ENCODE measurements at places on chromosomes 12 and 14.

- peak; percentile 13 for DNase-seq
Observed at GRCh38 chr12:77064896-77065360, 441 bp downstream of the E2F7 start.

DNA sequence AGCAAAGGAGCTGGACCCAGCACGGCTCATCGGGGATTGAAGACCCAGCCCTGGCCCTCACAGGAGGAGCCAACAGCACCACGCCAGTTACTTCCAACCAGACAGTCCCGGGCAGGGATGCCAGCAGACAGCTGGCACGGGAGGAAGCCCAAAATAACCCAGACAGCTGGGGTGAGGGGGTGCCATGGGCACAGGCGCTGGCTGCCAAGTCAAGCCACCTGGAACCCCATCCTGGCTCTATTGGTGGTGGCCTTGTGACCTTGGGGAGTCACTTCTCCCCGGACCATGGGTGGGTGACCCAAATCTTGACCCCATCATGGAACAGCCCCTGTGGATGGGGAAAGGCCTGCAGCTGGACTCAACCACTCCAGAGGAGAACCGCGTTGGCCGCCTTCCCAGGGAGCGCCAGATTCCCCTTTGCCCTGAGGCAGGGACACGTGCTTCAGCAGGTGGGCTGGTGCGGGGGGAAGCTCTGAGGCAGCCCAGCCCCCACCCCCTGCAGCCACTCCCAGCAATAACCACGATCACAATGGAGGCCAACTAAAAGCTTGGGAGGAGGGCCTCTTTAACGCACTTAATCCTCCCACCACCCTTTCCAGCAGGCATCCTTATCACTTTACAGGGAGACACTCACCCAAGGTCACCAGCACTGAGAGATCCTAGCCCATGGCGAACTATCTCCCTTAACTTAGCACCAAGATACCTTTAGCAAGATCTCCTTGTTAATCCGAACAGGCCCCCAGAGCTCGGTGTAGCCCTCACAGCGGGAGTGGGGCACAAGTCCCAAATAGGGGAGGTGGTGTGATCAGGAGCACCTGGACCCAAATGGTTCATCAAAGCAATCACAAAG lies 4.7 kb upstream of the RHOF start:
- no peak for DNase-seq

- no peak for DNase-seq
Observed at GRCh38 chr12:100460702-100461101, 13.0 kb upstream of the NR1H4 start.

GRCh38 chr12:29644536-29645162 lies 139.1 kb downstream of the TMTC1 start:
- no peak for DNase-seq

DNA sequence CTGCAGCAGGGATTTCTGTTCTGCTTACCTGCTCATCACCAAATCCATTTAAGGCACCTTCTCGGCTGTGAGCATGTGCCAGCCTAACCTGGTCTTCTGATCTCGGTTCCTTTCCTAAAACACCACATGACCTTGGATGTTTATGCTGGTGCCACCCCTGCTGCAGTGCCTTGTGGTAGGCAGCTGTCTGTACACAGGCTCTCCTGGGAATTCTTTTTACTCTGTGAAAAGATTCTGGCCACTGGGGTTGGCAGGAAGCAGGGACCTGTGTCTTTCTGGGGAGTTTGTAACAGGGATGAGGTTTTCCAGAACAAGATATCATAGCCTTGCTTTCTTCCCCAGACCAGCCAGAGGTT lies 10.4 kb upstream of the PLEKHG3 start:
- no peak for DNase-seq

GRCh38 chr12:124082687-124083086 lies 109.7 kb downstream of the ZNF664 start:
- DNase-seq, result no peak

GRCh38 chr14:85471744-85472143 lies 58.2 kb upstream of the FLRT2 start:
- peak; percentile 95 for DNase-seq

- DNase-seq, result no peak
Observed at GRCh38 chr14:104696671-104697316, 7.4 kb downstream of the INF2 start.

DNA sequence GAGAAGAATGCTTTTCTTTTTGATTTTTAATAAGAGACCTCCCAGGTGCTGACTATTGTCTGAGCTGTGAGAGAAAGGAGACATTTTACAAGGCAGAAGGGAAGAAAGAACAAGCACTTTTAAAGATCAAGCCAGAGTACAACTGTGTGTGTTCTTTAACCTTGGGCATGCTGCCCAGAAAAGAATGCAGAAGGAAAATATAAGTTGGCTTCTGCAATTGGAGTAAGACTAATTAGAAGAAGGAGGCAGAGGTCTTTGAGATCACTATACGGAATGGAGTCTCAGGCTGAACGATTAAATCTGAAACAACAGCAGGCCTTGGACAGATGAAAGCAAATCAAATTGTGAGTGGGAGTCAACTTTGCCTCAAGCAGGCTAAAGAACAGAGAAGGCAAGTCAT lies 230.5 kb downstream of the ATP23 start:
- DNase-seq, result no peak

DNA sequence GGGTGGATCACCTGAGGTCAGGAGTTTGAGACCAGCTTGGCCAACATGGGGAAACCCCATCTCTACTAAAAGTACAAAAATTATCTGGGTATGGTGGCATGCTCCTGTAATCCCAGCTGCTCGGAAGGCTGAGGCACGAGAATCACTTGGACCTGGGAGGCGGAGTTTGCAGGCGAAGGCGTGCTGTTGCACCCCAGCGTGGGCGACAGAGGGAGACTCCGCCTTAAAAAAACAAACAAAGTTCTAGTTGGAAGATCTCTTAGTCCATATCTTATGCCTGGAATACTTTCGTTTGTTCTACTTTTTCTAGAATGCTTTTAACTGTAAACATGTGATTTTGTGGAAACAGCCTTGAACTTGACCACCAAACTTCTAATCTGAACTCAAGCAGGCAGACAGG lies 38.7 kb downstream of the PPHLN1 start:
- DNase-seq, result no peak

DNA sequence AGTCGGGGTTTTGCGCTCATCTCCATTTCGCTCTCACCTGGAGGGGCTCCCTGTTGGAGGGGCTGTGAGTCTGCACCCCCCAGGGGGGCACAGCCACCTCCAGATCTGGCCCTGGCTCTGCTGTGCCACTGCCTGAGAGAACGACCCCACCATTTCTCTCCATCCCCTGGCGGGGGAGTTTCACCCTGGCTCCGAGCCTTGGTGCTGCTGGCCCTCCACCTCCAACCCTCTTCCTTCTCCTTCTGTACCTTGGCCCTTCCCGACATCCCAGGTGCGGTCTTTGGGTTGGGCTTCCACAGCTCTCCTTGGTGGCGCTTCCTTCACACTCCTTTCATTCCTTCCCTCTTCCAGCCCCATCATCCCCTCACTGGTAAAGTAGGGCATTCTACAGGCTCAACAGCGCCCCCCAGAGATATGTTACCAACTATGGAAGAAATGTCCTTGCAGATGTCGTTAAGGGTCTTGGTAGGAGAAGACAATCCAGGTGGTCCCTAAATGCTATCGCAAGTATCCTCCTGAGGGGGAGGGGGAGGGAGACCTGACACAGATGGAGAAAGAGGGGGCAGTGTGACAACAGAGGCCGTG lies 16.3 kb downstream of the SERPINA1 start:
- DNase-seq, result no peak
